ENCODE measurements at places on chromosomes 16 and 17.
A peak's percentile ranks its signal among the peaks of the same experiment; 100 is the strongest.

- DNase-seq, result peak; percentile 36
- H3K27me3 ChIP-seq, result no peaks in the 10 kb centered on the region
- H3K4me1 ChIP-seq, result peaks cover 5% of the 10 kb centered on the region
- H3K27ac ChIP-seq, result no peak overlapping the region
These were observed 8.2 kb downstream of the CIITA start for GRCh38 chr16:10885246-10885645.

DNA sequence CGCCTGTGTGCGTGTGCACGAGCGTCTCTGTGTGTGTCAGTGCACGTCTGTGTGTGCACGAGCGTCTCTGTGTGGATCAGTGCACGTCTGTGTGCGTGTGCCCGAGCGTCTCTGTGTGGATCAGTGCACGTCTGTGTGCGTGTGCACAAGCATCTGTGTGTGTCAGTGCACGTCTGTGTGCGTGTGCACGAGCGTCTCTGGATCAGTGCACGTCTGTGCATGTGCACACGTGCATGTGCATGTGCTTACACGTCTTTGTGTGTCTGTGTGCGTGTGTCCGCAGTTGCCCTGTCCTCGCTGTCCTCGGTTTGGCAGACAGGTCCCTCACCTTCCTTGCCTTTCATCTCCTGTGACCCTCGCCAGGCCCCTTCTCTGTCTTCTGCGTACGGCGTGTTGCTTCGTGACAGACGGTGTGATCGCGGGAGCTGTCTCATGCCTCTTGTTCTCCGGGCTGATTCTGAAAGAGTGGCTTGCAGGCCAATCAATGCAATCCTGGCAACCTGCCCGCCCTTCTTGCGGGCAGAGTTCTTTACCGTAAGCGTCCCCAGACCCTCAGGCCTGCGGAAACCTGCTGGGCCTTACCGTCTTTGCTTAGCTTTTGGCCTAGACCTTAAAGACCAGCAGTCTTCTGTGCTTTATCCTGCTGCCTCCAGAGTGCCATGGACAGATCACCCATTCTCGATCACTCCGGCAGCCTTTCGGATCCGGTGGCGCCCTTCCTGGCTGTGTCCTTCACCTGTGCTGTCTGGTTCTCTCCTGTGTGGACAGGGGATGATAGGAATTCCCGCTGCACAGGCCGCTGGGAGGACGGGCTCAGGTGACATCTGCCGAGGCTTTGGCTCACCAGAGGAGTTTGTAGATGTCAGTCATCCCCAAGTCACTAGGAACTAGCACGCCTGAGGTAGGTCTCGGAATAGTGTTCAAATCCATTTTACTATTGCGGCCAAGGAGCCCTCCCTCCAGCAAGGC is 18.5 kb downstream of the MLYCD start:
- H3K27ac ChIP-seq, result no peak overlapping the region
- H3K4me1 ChIP-seq, result no peaks in the 10 kb centered on the region
- H3K36me3 ChIP-seq, result no peaks in the 10 kb centered on the region
- no peak for DNase-seq
- no peaks in the 10 kb centered on the region for H3K27me3 ChIP-seq
- no peak overlapping the region for H3K4me3 ChIP-seq

- no peaks in the 10 kb centered on the region for H3K4me1 ChIP-seq
- DNase-seq, result no peak
- no peaks in the 10 kb centered on the region for H3K36me3 ChIP-seq
- no peak overlapping the region for H3K27ac ChIP-seq
These were observed 186.0 kb upstream of the ZNF469 start for GRCh38 chr16:88196471-88197400.

DNA sequence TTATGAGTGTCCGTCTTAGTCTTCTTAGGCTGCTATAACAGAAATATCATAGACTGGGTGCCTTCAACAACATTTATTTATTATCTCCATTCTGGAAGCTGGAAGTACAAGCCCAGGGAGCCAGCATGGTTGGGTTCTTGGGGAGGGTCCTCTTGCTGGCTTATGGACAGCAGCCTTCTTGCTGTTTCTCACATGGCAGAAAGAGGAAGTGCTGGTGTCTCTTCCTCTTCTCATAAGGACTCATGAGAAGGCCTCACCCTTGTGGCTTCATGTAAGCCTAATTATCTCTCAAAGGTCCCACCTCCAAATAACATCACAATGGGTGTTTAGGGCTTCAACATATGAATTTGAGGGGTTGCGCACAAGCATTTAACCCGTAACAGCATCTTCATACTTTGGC is 207.0 kb upstream of the COX10 start:
- H3K27ac ChIP-seq, result no peak overlapping the region
- H3K4me3 ChIP-seq, result no peak overlapping the region
- no peaks in the 10 kb centered on the region for H3K4me1 ChIP-seq
- no peaks in the 10 kb centered on the region for H3K36me3 ChIP-seq
- no peaks in the 10 kb centered on the region for H3K27me3 ChIP-seq
- no peak for DNase-seq

DNA sequence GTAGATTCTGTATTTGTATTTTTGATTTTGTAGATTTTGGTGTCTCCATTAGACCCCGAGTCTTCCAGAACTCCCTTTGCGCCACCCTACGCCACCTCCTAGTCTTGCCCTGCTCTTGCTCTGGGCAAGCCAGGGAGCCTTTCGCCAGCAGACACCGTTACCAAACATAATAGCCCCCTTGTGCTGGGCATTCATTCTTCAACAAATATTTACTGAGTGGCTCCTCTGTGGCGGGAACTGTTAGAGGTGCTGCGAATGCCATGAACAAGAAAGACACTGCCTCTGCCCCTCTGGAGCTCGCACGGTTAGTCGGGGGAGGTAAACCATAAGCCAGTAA is 841 bp upstream of the GPT2 start:
- H3K36me3 ChIP-seq, result no peaks in the 10 kb centered on the region
- no peak for DNase-seq
- no peaks in the 10 kb centered on the region for H3K4me1 ChIP-seq
- peak overlapping the region; percentile 70 for H3K27ac ChIP-seq

DNA sequence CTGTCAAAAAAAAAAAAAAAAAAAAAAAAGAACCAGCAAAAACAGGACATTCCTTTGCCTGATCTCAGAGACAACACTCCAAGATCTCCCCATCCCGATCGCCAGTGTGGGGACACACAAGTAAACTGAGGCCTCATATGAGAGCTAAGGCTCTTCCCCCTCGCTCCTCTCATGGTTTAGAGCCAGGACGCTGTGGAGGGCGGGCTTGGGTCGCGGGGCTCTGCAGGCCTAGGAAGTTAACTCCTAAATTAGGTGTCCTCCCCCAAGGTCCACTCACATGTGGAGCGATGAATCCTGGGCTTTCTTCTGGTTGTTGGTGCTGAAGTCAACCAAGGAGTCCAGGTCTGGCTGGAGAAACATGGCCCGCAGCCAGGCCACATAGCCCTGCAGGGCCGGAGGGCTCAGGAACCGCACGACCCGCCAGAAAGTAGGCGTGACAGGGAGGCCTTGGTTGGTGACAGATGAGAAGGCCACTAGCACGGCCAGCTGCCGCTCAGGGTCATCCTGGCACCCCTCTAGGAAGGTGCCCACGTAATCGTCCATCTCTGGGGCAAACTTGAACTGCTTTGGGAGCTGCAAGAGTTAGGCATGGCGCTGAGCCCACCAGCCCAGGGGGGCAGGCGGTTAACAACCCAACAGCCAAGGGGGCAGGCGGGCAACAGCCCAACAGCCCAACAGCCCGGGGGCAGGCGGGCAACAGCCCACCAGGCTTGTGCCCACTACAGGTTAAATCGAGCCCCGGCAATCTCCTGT is 5.2 kb downstream of the MYBBP1A start:
- H3K4me3 ChIP-seq, result no peak overlapping the region
- DNase-seq, result no peak
- peaks cover 15% of the 10 kb centered on the region for H3K4me1 ChIP-seq
- no peaks in the 10 kb centered on the region for H3K36me3 ChIP-seq

DNA sequence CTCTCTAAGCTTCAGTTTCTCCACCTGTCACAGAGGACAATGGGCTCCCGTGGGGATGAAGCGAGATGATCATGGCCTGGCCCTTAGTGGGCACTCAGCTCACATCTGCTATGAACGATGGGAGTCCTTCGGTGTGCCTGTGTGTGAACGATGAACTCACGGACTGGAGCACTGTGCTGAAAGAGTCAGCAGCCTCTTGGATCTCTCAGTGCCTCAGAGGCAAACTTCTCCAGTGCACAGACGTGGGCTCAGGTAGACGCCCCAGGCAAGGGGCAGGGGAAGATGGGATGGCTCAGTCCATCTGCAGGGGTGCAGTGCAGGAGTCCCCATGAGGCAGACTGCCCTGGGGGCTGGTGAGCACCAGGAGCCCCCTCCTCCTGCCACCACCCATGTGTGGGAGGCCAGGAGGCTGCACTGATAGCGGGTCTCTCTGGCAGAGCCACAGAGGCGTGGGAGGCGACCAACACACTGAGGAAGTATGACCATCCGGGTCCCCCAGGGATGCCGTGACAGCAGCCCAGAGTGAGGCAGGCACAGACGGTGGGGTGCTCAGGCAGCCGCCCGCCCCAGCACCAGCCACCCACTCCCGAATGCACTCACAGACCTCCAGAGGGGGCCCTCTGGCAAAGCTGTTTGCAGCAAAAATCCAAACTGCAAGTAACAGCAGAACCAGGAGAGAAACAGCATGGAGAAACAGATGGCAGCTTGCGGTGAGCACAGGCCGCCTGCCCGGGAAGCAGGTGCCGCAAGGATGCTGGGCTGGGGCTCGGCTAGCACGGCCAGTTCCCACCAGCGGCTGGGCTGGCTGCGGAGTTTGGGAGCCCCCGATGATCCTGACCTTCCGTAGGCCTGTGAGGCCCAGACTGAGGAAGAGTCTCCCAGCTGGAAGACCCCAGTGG is 82.7 kb downstream of the RPH3AL start:
- DNase-seq, result no peak
- H3K27ac ChIP-seq, result no peak overlapping the region
- H3K4me1 ChIP-seq, result peaks cover 26% of the 10 kb centered on the region
- no peak overlapping the region for H3K4me3 ChIP-seq
- no peaks in the 10 kb centered on the region for H3K36me3 ChIP-seq

DNA sequence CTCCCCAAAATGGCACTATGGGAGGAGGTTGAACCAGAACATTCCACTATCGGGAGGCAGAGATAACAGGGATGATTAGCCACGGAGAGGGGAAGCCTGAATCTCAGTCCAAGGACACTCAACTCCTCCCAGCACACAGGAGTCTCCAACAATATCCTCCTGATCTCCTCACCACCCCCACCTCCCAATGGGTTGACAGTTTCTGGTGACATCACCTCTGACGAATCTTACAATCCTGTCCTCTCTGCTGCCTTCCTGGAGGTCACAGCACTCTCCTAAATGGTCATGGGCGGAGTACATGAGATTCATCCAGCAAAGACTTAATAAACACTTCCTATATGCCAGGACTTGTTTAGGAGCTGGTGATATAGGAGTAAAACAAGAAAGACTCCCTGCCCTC is 80.9 kb downstream of the SLC6A2 start:
- H3K27me3 ChIP-seq, result no peaks in the 10 kb centered on the region
- no peak for DNase-seq
- no peaks in the 10 kb centered on the region for H3K4me1 ChIP-seq
- H3K4me3 ChIP-seq, result no peak overlapping the region
- no peak overlapping the region for H3K27ac ChIP-seq
- no peaks in the 10 kb centered on the region for H3K36me3 ChIP-seq

- H3K4me3 ChIP-seq, result peak overlapping the region; percentile 88
- DNase-seq, result no peak
- no peaks in the 10 kb centered on the region for H3K27me3 ChIP-seq
- peak overlapping the region; percentile 98 for H3K27ac ChIP-seq
These were observed 996 bp downstream of the SUMO2 start for GRCh38 chr17:75181608-75182318.

- H3K27me3 ChIP-seq, result peaks cover 61% of the 10 kb centered on the region
- no peak overlapping the region for H3K27ac ChIP-seq
- no peaks in the 10 kb centered on the region for H3K4me1 ChIP-seq
- no peak overlapping the region for H3K4me3 ChIP-seq
These were observed 47.5 kb upstream of the ZCCHC14 start for GRCh38 chr16:87540072-87540896.

GRCh38 chr16:52561910-52562741 is 15.2 kb upstream of the TOX3 start:
- H3K4me1 ChIP-seq, result no peaks in the 10 kb centered on the region
- no peak overlapping the region for H3K27ac ChIP-seq
- H3K4me3 ChIP-seq, result no peak overlapping the region
- DNase-seq, result no peak

DNA sequence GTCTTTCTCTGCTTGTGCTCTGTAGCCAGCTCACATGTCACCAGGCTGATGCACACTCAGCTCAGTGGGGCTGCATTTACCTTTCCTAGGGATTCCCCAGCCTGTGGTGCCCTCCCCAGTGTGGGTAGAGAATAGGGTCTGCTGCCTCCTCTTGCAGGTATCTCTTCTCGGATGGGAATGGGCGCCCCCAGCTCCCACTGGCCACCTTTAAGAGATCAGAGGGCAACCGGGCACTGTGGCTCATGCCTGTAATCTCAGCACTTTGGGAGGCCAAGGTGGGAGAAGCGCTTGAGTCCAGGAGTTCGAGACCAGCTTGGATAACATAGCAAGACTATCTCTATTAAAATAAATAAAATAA is 3.3 kb downstream of the XYLT2 start:
- no peak overlapping the region for H3K27ac ChIP-seq
- H3K36me3 ChIP-seq, result no peaks in the 10 kb centered on the region
- no peak for DNase-seq
- no peak overlapping the region for H3K4me3 ChIP-seq
- H3K4me1 ChIP-seq, result peaks cover 17% of the 10 kb centered on the region

DNA sequence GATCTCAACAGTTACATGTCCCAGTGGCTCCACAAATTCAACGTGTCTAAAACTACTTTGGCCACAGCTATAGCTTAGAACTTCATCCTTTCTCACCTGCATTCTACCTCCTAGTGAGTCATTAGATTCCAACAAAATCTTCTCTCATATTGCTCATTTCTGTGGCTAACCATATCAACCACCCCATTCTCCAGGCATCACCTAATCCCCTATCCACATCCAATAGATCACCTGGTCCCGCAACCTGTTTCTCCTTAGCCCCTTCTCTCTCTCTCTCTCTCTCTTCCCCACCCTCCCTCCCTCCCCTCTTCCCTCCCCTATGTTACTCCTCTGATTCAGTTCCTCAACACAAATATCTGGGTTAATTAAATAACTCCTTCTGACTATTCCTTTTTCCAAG is 64.6 kb downstream of the ANKFN1 start:
- H3K27me3 ChIP-seq, result no peaks in the 10 kb centered on the region
- no peaks in the 10 kb centered on the region for H3K36me3 ChIP-seq
- H3K4me3 ChIP-seq, result no peak overlapping the region

- DNase-seq, result no peak
- no peaks in the 10 kb centered on the region for H3K36me3 ChIP-seq
- no peak overlapping the region for H3K27ac ChIP-seq
- no peaks in the 10 kb centered on the region for H3K27me3 ChIP-seq
- H3K4me1 ChIP-seq, result no peaks in the 10 kb centered on the region
These were observed 30.3 kb downstream of the CHD9NB start for GRCh38 chr16:53022374-53022773.
